ENCODE measurements at places on chromosomes 12 and 14.

GRCh38 chr12:99027055-99027393, 381.9 kb downstream of the APAF1 start:
- no peak for DNase-seq

GRCh38 chr12:113346353-113346752, 11.4 kb upstream of the SLC8B1 start:
- no peak for DNase-seq

GRCh38 chr14:23365732-23366425, 907 bp upstream of the EFS start:
- DNase-seq = peak; percentile 95

GRCh38 chr14:33809396-33809981, 141.4 kb downstream of the EGLN3 start:
- no peak for DNase-seq

DNA sequence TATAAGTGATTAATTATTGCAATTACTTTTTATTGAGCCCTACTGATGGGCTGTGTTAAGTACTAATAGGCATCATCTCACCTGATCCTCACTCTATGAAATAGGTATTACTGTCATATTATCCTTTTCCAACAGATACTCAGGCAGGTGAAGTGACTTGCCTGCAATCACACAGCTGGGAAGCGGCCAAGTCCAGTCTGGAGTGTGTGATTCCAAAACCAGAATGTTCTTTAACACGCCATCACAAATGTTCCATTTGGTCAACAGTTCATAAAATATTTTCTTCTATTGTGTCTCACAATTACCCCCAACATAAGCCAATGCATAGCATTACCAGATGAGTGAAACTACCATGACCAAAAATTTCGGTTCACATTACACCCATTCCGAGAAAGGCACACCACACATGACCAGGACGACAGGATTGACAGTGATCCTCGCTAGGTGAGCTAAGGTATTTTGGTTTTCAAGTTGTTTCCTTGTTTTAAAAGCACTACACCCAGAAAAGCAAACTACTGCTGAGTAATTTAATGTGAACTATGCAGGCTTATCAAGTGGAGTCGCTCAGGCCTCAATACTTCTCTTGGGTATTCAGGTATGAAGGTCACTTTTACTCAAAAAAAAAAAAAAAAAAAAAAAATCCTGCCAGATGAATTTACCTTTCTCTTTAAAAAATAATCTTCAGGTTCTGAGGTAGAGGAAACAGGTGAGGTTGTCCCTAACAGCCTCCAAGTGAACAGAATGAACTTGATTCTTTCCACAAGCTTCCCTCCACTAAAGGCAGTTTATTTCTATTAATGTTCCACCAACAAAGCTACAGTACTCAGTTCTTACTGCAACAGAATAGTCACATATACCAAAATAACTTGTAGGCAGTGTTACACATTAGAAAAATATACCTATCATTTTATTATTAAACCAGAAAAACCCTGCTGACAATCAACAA, 2.4 kb downstream of the VPS37B start:
- no peak for DNase-seq

DNA sequence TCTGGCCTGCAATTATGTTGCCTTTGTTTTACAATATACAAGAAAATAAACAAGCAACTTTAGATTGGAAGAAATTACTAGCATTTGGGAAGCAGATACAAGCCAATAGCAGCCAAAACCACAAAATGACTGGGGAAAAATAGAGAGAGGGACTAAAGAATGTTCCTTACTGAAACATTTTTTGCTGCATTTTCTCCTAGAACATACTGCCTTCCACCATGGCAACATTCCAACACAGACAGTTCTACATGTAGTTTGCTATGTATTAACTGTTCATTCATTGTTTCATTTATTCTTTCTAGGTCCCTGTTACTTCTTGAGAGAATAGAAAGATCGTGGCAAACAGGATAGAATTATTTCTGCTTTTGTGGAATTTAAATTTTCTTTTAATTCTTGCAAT, 530.2 kb downstream of the RPS29 start:
- DNase-seq = no peak

GRCh38 chr14:33567023-33567728, 383.7 kb downstream of the EGLN3 start:
- DNase-seq = peak; percentile 14

GRCh38 chr12:15772405-15773018, 16.7 kb downstream of the EPS8 start:
- DNase-seq = no peak

DNA sequence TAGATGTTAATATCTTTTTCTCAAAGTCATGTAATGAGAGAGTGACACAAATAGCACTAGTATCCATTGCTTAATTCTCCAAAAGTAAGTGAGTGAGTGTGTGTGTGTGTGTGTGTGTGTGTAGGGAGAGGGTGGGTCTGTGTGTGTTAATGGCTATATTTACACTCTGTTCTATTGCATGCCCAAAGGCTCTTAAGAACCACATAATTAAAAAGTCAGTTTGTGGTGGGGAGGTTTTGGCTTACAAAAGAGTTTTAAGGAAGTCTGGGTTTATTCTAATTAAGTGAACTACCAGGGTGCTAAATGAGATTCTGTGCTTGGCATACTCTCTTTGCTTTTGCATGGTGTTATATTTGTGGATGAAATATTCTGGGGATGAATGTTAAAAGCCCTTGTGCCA, 1897.6 kb upstream of the FLRT2 start:
- no peak for DNase-seq

GRCh38 chr14:104441275-104442106, 138.1 kb upstream of the C14orf180 start:
- DNase-seq = no peak

- DNase-seq = no peak
Observed at GRCh38 chr12:47909839-47910465, 5.2 kb upstream of the VDR start.

DNA sequence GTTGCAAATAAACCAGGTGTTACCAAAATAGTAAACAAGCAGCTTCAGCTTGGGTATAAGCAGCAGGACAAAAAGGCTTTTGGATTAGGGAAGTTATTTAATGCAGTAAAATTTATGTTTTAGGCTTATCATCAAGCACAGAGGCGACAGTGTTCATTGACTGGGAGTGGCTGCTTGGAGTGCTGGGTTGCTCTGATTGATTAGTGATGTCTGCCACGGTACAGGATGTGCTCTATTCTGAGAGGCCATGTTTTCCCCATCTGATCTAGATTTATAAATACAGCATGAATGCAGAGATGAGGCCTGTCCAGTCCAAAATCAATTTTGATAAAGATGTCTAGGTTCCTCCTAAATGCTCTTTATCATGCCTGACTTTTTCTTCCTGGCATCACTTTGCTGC, 83.5 kb downstream of the MAP1LC3B2 start:
- no peak for DNase-seq

GRCh38 chr12:47302111-47302671, 222.4 kb upstream of the AMIGO2 start:
- DNase-seq = no peak

GRCh38 chr12:52870361-52871290, 21.8 kb upstream of the KRT78 start:
- DNase-seq = no peak

DNA sequence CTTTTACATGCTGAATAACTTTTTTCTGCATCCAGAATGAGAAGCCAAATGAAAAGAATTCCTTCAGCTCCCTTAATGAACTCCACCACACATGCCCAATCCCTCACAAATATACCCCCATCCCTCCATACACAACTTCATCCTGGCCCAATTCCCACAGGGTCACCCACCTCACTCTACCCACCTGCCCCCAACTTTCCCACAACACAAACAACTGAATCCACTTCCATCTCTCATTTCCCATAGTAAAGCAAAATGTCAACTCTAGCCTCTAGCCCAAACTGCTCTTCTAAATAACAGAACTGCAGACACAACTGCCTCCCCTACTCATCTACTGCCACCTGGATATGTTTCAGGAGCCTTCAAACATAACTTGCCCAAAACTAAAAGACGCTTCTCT, 18.8 kb downstream of the HECTD1 start:
- DNase-seq = no peak

- no peak for DNase-seq
Observed at GRCh38 chr12:100273782-100274181, 6.8 kb downstream of the SCYL2 start.

GRCh38 chr12:65100140-65100539, 21.0 kb downstream of the WIF1 start:
- no peak for DNase-seq

DNA sequence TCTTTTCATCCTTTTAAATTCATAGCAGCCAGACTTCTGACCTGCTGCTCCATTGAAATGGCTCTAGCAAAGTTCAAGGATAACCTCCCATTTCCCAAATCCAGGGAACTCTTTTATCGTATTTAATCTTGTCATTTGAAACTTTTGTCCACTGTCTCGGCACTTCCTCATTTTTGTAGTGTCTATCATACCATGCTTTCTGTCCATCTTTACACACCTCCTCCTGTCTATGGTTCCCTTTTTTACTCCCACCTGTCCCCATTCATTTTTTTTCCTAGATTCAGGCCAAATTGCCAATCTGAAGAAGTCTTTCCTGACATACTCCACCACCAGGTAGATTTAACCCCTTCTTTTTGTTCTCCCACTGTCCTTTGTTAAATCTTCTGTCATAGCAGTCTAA, 31.0 kb downstream of the NFYB start:
- no peak for DNase-seq

DNA sequence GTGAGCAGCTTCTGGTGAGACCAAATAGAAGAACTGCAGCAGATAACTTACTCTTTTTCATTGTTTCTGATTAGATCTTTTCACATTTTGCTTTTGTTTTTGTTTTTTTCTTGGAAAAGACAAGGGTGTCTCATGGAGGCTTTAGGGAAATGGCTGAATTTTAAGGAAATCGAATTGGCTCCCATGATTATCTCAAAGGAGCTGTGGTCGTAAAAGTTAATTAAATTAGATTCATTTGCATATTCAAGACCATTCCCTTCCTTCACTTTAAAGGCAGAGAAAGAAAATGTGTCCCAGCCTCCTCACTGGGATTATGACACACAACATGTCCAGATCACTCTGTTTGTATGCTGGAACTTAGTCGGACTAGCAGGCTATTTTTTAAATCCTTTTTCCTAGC, 106.4 kb upstream of the MDM1 start:
- DNase-seq = no peak

- no peak for DNase-seq
Observed at GRCh38 chr12:57236201-57236924, 6.9 kb downstream of the SHMT2 start.

- DNase-seq = no peak
Observed at GRCh38 chr12:92952394-92952793, 23.3 kb upstream of the EEA1 start.

GRCh38 chr14:23590198-23590597, 11.6 kb upstream of the JPH4 start:
- no peak for DNase-seq

GRCh38 chr12:128793701-128794100, 30.1 kb downstream of the SLC15A4 start:
- DNase-seq = no peak

DNA sequence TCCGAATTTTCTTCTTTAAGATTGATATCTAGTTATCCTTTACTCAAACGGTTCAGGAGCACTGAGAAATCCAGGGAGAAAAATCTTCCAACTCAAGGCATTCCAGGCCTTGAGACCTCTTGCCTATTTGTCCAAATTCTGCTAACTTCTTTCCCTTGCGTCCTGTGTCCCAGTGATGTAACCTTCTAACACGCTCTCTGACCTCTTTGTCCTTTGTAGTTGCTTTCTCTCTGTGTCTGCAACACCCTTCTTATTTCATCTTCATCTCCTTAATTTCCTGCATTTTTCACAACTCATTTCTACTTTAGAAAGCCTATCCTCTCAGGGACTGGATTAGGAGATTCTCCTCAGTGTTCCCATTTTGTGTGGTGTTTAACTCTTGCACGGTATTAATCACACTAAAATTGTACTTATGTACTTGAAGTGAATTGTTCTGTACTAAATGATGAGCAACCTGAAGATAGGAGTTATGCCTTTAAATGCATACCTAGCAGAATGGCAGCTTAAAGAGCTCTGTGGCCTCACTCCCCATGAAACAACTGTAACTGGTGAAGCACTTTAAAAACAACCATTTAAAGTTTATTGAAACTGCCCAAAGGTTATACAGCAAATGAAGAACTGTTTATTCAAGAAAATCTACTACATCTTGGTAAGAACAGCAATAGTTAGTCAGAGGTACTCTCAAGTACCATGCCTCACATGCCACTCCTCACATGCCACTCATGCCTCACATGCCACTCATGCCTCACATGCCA, 7.4 kb upstream of the SNAPC1 start:
- no peak for DNase-seq

GRCh38 chr14:32985866-32986265, 47.2 kb downstream of the NPAS3 start:
- DNase-seq = no peak

DNA sequence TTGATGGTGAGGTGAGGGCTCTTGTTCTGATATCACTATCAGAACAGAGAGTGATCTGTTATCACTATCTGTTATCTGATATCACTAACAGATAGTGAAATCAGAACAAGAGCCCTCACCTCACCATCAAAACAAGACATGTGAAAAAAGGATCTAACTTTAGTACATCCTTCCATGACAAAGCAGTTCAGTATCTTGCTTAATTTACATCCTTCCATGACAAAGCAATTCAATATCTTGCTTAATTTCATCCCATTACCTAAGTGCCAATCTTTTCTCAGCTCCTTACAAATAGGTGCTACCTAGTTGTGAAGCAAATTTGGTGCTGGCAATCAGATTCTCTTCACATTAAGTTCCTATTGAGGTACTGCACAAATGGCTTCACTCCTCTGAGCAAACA, 1865.6 kb upstream of the FLRT2 start:
- no peak for DNase-seq

GRCh38 chr12:18684430-18684829, 53.4 kb downstream of the PLCZ1 start:
- DNase-seq = no peak

GRCh38 chr14:28120391-28120790, 646.2 kb upstream of the FOXG1 start:
- DNase-seq = no peak

- no peak for DNase-seq
Observed at GRCh38 chr14:22252686-22253085, 336.3 kb downstream of the DAD1 start.

DNA sequence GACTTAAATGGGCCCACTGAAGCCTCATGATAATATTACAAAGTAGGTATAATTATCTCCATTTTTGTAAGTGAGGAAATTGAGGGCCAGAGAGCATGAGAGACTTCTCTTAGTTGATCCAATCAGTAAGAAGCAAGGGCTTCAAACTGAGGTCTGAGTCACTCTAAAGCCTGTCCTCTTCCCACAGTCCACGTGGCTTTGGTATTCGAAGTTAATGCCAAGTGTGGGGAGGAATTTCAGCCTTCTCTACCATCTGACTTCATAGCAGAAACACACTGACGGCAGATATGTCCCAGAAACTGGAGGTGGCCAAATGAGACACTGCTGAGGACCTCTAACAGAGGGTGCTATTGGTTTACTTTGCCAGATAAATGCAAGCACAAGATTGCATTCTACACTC, 114.4 kb upstream of the OVCH1 start:
- no peak for DNase-seq

- no peak for DNase-seq
Observed at GRCh38 chr14:86420131-86420530, 890.2 kb downstream of the FLRT2 start.

Measured in right kidney (tissue), 9 donors.